HS-5 (cell line): ENCODE measurements at places on chromosomes 1 and 21.

DNA sequence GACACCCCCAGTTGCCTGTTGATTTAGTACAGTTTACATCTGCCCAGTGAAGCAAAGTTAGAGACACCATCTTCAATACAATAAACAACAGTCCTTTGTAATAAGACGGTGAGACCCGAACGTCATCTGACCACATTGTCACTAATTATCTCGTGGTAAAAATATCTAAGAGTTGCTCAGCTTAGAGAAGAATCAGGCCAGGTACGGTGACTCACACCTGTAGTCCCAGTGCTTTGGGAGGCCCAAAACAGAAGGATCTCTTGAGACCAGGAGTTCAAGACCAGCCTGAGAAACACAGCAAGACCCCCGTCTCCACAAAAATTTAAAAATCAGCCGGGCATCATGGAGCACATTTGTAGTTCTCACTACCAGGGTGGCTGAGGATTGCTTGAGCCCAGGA is 53.5 kb downstream of the CD34 start:
- DNase-seq, result no peak

DNA sequence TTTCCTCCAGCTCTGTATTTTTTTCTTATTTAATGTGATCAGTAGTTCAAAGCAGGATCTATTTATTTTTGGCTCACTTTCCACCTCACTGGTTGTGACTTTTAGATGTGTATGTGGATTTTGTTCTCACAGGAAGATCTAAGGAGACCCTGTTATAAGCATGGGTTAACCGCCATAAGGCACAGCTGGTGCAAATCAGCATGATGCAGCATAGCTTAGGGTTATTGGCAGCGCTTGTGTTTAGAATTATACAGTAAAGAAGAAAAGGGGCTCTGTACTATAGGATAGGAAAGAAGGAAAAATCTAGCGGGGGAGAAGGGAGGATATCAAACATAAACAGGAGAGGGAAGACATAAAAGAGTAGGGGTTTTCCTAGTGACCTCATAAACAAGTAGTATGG is 26.9 kb upstream of the RGL1 start:
- no peak for DNase-seq

DNA sequence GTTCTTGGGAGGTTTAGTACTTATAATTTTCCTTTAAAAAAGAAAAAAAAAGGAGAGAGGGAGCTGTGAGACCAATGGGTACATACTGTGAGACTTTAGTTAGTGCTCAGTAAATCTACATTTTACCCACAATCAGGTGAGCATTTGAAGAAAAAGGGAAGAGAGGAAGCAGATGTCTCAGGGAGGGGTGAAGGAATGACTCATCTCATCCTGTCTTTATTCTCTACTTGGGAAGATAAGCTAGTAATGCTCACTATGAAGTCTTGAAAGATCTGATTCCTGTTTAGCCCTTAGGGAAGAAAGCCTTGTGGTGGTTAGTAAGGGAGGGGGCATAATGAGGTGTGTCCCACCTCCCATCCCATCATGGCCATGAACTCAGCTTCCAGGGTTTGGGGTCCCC is 112.6 kb downstream of the PLD5 start:
- no peak for DNase-seq

DNA sequence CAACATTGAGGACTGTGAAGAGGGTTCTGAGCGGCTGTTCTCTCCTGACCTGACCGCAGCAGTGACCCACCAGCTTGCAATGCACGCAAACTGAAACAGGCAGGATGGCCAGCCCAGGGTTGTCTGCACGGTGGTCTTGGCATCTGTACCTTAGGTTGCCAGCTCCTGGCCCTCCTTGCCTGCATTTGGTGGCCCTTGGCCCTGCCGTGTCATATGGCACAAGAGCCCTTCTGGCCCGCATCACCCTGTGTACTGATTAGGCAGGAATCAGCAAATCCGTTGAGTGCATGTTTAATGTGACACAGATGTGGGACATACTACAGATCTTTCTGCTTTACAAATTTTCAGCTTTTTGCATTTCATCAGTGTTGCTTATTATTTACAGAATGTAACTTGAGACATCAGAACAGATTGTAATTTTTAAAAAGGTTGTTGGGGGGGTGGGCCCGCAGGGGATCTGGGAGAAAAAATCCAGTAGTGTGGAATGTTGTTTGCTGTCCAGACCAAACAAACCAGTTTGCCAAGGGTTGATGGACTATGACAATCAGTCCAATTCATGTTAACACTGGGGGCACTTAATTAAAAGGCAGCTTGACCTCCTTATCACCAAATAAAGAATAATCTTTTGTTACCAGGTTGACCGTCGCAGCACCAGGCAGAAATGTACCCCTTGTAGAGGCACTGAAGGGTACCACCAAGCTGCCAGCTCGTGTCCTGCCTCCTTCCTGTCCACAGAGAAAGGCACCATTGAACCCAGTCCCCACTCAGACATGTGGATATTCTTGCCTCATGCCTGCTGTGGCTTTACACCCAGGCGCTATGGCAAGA is 132.6 kb downstream of the DHRS3 start:
- DNase-seq, result no peak

GRCh38 chr1:7608628-7609305 is 162.3 kb upstream of the VAMP3 start:
- no peak for DNase-seq

- DNase-seq, result no peak
Observed at GRCh38 chr21:44058981-44059380, 46.9 kb downstream of the TRAPPC10 start.

DNA sequence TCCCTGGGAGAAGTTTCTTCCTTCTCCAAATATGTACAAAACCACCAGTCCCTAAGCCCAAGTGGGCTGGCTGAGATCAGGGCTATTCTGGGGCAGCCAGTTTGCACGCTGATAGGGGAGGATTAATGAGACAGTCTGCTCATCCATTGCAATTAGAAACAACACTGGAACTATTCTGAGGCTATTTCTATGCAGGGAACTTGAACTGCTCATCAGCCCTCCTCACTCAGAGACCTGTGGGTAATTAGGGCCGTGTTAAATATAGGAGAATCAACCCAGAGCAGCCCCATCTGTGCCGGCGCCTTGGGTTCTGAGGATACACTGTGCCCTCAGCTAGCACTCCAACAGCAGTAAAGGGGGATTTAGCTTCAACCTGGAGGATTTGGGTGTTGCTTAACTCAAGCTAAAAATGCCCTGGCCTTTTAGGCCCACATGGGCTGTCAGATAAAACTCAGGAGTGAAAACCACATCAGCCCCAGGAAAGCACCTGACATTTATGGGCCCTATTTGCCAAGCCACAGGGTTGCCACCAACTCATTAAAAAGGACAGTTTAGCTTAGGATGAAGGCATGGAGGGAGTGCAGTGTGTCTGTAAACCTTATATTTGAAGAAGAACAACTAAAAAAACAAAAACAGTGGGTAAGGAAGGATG is 53.9 kb downstream of the DUSP10 start:
- DNase-seq, result no peak

- no peak for DNase-seq
Observed at GRCh38 chr21:25408666-25409065, 198.6 kb downstream of the MRPL39 start.

DNA sequence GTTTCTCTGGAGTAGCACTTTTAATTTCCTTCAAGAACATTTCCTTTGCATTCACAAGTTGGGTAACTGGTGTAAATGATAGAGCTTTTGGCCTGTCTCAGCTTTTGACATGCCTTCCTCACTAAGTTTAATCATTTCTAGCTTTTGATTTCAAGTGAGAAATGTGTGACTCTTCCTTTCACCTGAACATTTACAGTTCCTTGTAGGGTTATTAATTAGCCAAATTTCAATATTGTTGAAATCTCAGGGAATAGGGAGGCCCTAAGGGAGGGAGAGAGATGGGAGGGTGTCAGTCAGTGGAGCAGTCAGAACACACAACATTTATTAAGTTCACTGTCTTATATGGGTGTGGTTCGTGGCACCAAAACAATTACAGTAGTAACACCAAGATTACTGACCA is 14.2 kb downstream of the AADACL3 start:
- no peak for DNase-seq

DNA sequence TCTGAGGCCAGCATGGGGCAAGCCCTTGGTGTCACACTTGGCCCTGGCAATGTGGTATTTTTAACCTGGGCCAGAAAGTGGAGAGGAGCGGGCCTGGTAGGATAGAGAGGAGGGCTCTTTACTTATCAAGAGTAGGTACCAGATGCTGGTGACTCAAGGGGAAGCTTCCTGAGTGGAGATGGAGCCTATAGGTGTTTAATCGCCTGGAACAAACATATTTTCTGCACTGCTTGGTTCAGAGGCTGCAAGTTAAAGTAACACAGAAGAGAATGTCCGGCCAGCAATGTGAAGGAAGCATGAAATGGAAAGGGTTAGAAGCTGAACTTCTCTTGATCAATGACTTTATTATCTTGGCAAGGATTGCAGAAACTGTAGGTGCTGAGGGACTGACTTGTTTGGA is 74.3 kb downstream of the DDR2 start:
- DNase-seq, result no peak

DNA sequence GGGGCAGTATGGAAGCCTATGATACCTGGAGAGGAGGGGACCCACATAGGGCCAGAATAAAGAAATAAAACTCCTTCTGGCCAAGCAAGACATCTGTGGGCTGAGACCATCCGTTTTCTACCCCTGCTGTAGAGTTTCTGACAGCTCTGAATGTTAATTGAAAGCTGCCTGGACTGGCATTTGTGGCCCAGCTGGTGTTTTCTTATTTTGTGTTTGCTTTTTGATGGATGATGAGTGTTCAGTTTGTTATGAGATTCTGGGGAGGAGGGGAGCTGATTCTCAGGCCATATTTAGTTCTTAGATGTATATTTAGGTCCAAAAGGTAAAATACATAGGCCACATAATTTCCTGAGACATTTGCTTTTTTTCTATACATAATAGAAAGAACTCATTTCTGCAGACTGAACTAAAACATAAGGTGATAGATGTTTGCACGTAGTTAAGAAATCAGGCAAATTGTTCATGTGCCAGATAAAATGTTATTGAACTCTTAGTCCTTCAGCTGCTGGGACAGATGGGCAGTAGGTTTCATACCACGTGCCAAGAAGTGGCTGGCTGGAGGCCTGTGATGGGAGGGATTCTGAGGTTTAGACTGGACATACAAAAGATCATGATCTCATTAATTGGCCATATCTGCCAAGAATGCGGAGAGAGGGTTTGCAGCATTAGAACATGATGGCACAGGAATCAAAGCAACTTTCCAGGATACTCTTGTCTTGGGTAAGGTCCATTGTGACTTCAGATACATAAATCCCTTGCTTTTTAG is 54.1 kb downstream of the DSCAM start:
- no peak for DNase-seq

DNA sequence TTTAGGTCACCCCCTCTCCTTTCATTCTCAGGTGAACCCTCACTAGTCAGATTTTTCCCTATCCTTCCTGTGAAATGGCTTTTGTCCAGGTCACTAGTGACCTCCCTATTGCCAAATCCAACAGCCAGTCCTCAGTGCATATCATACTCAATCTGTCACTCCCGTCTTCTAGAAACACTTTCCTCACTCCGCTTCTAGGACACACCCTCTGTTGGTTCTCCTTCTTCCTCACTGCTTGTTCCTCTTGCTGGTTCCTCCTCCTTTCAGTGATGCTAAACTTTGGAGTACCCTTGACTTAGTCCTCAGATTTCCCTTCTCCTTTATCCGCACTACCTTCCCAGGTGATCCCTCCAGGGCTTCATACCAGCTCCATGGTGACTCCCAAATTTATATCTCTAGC is 94.3 kb downstream of the RNF220 start:
- DNase-seq, result no peak

DNA sequence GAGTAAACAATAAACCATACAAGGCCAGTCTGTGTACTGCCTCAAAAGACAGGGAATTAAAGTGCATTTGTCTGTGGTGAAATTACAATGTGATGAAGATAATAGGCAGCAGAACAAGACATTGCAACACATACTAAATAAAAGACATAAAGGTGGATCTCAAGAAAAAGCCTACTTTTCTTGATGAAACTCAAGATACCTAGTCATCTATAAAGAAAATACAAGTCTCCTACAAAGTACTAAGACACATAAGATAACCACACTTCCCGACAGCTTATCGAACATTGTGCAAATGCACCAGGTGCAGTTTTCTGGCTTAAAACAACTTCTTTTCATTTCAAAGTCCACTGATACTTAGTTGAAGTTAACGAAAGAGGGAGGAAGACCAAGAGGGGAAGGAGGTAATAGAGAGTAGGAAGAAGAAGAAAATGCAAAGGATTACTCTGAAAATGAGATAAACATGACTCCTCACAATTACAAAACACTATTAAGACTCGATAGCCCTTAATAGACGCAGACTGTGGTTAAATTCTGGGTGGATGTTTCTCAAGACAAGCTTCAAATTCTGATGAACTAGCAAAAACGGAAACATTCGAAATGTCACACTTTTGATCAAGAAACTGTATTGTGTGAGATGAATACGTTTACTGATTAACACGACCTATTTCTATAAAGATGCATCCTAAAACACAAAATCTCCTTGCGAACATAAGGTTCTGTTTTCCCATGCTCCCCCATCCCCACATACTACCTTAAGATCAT is 2.0 kb downstream of the HNRNPR start:
- DNase-seq, result no peak

- no peak for DNase-seq
Observed at GRCh38 chr21:45140346-45140940, 66.1 kb downstream of the ADARB1 start.

DNA sequence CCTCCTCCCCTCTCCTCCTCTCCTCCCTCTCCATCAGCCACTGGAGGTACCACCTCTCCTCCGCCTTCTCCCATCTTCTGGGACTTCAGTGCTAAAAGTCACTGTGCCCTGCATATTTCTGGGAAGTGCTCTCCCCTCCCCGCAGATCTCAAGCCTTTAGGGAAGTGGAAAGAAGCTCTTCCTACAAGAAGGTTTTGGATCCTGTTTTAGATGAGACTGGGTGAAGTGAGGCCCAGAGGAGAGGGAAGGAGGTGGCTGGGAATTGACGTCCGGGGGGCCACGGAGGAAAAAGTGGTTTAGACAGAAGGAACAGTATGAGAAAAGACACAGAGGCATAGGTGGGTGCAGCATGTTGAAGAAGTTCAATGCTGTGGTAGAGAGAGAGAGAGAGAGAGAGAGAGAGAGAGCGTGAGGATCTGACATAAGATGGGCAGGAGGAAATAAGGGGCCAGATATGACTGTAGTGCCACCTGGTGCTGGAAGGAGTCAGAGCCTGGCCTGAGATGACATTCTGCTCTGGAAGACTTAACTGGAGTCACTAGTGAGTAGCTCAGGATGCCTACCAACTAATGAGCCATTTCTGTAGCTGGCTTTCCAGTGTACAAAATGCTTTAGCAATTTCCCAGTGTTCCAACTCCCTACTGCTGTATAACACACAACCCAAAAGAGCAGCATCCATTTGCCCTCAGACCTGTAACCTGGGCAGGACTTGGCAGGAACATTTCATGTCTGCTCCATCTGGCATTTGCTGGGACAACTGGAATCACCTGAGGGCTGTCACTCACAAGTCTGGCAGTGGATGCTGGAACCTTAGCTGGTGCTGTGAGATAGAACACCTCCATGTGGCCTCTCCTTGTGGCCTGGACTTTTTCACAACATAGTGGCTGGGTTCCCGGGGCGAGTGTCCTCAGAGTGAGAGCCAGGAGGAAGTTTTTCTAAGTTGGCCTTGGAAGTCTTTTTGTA is 16.6 kb upstream of the ZSCAN20 start:
- DNase-seq, result peak; percentile 59

GRCh38 chr1:119253366-119253765 is 112.9 kb upstream of the WARS2 start:
- DNase-seq, result no peak
